ENCODE measurements at places on chromosomes 3 and 15. TPM values are rescaled to one million over a fixed set of nuclear protein-coding genes. Genes with fewer than 3 reads are reported as not detected.

CD276 gene
- not detected for total RNA-seq

CGNL1 gene
- total RNA-seq: not detected

CLEC3B gene
- 0.29 TPM for total RNA-seq

KLHL40 gene
- total RNA-seq: not detected

NR1I2 gene
- 0.10 TPM for total RNA-seq

PIF1 gene
- total RNA-seq: 69.1 TPM

SKOR1 gene
- 0.32 TPM for total RNA-seq

BSN gene
- total RNA-seq: 0.34 TPM

LIPH gene
- not detected for total RNA-seq

COL6A6 gene
- total RNA-seq: not detected

NMD3 gene
- total RNA-seq: 43.4 TPM

DNA sequence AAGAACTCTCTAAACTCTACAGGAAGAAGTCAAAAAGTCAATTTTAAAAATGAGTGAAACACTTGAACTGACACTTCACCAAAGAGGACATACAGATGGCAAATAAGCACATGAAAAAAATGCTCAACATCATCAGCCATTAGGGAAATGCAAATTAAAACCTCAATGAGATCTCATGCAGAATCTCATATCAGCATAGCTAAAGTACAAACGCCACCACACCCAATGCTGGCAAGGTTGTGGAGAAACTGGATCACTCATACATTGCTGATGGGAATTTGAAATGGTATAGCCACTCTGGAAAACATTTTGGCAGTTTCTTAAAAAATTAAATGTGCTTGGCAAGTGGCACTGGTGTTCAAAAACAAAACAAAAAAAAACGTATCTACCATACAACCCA lies 34.2 kb downstream of the MEGF11 start:
- DNase-seq: no peak

- no peak for DNase-seq
These were observed 330.4 kb upstream of the LRRFIP2 start for GRCh38 chr3:37504583-37505357.

DNA sequence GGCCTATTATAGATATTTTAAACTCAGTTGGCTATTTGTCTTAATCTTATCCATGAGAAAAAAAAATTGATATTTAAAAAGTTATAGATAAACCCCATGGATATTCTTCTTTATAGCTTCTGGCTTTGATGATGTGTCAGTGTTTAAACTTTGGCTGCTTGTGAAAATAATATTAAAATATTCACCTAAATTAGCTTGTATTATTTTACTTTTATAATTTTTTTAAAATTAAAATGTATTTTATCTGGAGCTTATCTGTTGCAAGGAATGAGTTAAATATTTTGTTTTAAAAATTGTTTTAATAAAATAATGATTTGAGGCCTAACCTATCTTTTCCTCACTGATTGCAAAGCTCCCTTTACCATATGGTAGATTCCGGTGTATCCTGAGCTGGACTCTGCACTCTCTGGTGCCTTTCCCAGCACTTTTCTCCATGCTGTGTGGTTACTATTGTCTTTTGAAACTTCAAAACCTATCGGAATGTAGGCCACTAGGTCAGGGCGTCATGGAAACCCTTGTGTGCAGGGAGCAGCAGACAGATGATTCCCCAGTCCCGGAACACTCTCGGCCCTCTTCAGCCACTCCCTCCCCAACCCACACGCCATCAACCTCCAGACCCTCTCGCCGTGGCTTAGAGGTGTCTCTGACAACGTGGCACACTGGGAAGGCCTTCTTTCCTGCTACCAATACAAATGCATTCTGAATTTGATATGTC lies 252.3 kb upstream of the ATP10A start:
- no peak for DNase-seq

- no peak for DNase-seq
These were observed 45.5 kb upstream of the TNFSF10 start for GRCh38 chr3:172568701-172569100.

- no peak for DNase-seq
These were observed 206.1 kb upstream of the UBE2E2 start for GRCh38 chr3:22996920-22997571.

DNA sequence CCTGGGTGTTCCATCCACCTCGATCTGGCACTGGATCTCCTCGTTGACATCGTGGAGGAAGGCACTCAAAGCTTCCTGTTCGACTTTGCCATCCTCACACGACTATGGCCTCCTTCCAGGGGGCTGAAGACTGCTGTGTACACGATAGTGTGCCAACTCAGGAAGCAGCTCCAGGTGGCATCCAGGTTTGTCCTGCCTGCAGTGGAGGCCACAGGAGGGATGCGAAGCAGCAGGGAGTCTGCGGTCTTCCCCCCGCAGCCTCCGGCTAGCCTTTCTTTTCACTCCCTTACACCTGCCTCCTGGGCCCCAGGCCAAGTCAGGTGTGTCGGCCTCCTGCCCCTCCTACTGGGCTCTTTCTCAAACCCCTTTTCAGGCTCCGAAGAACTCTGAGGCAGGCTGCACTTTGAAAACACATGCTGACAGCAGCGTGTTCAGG lies 32.2 kb downstream of the SYNM start:
- DNase-seq: no peak

DNA sequence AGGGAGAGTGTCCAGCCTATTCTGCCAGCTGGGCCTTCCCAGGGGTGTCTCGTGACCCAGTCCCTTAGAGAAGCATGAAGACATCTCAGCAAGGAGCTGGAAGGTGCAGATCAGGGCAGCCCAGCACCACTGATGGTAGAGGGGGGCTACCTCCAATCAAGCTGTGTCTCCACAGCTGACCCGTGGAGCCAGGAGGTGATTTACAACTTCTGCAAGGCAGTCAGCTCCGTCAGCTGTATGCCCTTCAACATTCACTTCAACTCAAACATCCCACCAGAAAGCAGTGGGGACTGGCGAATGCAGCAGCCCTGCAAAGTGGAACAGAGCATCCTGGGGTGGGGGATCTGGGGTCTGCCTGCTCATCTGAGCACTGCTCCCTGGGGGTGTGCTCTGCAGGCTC lies 32.6 kb upstream of the FRG2C start:
- no peak for DNase-seq

DNA sequence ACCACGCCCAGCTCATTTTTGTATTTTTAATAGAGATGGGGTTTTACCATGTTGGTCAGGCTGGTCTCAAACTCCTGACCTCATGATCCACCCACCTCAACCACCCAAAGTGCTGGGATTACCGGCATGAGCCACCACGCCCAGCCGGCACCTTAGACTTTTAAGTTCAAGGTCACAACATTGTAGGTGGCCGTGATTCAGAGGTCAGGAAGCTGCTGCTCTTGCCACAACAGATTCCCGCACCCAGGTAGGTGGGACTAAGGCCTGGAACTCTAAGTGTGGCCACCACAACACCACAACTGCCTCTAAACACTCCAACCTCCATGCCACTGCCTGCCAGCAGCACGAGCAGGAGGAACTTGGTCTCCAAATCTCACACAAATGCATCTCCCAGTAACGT lies 196.8 kb downstream of the STT3B start:
- DNase-seq: no peak

- DNase-seq: no peak
These were observed 23.5 kb upstream of the SLC4A7 start for GRCh38 chr3:27507515-27508266.

DNA sequence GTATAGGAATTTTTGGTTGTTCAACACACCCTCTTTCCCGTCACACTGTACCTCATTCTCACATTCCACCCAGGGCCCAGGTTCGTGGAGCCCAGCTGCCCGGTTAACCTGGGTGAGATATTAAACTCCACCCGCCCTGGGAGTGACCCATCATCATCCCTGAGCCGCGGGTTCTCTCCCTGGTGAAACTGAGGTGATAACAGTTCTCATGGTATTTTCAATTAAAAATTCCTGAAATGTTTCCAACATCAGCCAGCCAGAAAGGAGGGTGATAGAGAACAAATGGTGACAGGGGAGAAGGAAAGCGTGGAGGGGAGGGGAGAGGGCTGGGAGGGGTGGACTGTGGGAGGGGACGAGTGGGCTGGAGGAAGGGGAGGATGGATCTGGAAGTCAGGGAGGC lies 148.8 kb downstream of the ALDH1A2 start:
- no peak for DNase-seq

GRCh38 chr15:58627046-58627445 lies 122.5 kb downstream of the ADAM10 start:
- DNase-seq: no peak

GRCh38 chr3:5442106-5442785 lies 254.7 kb downstream of the EDEM1 start:
- DNase-seq: no peak

DNA sequence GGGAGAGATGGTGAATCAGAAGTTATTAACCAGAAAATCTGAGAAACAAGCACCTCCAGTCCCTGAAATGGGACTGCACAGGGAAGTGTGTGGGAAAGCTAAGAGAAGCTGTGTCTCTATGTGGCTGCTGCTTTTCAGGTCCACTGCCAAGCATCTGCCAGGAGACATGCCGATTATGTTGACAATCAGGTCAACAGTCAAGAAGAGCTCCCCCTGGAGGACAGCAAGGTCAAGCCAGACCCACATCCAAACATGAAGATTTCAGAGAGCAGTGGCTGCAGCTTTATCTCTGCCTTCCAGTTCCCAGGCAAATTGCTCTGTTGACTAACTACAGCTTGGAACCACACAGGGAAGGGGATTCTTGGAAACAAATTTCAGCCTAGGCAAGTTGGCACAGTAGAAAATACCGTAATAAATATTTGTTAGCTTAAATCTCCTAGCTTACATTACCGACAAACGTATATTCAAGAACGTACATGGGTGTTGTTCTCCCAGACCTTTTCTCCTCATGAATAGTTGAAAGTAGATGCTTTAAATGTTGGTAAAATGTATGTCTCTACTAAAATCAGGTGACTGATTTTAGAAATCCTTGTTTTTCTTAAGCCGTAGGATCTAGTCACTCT lies 394.5 kb upstream of the RARB start:
- peak; percentile 31 for DNase-seq

- peak; percentile 68 for DNase-seq
These were observed 21.3 kb downstream of the DUT start for GRCh38 chr15:48352474-48353072.

GRCh38 chr15:99850517-99850916 lies 117.3 kb upstream of the LYSMD4 start:
- no peak for DNase-seq

GRCh38 chr3:32305361-32305876 lies 66.9 kb downstream of the CMTM8 start:
- DNase-seq: no peak

DNA sequence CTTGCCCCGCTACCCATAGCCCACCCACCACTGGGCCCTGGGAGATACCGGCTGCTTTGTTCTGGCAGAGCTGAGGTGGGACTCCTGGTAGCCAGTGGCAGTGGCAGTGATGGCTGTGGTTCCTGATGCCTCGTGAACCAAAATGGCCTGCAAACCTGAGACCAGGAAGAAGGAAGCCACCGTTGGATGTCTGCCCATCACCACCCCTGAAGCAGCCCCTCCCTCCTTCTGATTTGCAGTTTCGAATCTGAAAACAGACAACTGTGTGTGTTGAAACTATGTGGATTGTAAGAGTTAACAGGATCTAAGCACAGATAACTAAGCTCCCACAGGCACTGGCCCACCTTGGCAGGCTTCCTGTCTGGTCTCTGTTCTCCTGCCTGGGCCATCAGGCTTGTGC lies 66.6 kb downstream of the NUP210 start:
- no peak for DNase-seq

DNA sequence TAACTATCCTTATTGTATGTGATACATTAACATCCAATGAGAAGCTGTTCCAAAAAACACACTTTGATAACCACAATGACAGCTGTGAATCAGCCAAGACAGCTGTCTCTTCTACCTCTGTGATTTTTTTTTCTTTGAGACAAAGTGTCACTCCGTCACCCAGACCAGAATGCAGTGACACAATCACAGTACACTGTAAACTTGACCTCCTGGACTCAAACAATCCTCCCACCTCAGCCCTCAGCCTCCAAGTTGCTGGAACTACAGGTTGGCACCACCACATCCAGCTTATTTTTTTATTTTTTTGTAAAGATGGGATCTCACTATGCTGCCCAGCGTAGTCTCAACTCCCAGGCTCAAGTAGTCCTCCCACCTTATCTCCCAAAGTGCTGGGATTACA lies 73.5 kb upstream of the TMCO5A start:
- DNase-seq: no peak

- no peak for DNase-seq
These were observed 59.8 kb upstream of the UNC13C start for GRCh38 chr15:53918180-53919079.

GRCh38 chr15:68489421-68489820 lies 57.5 kb upstream of the ITGA11 start:
- DNase-seq: no peak

GRCh38 chr3:189786479-189787064 lies 155.4 kb downstream of the TP63 start:
- no peak for DNase-seq

All from activated CD8-positive, alpha-beta T cell treated with anti-CD3 and anti-CD28 coated beads, Interleukin-2, amount 10 ng/mL, durations not matched to agents 7 days and 5 days (primary cell).